Fibroblast of mammary gland (primary cell): ENCODE measurements at places on chromosomes 1 and 21.

- no peak for DNase-seq
These were observed 2.0 kb downstream of the GLUL start for GRCh38 chr1:182389619-182390047.

DNA sequence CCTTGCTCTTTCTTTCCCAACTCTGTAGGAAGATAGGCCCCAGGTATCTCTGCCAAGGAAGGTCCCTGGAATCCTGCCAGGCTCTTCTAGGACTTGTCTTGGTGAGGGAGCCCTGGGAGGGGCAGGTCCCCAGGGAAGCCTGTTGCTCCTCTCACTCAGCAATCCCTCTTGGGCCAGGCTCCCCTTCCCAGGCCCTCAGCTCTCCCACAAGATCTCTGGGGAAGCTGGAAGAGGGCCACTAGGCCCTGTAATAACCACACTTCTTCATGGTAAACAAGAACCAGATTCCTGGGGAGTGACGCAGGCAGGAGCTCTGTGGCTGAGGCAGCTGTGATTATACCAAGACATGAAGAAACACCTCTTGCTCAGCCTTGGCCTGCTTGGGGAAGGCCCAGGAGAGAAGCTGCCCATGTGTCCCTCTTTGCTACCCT, 9.9 kb upstream of the MAPKAPK2 start:
- peak; percentile 100 for DNase-seq

DNA sequence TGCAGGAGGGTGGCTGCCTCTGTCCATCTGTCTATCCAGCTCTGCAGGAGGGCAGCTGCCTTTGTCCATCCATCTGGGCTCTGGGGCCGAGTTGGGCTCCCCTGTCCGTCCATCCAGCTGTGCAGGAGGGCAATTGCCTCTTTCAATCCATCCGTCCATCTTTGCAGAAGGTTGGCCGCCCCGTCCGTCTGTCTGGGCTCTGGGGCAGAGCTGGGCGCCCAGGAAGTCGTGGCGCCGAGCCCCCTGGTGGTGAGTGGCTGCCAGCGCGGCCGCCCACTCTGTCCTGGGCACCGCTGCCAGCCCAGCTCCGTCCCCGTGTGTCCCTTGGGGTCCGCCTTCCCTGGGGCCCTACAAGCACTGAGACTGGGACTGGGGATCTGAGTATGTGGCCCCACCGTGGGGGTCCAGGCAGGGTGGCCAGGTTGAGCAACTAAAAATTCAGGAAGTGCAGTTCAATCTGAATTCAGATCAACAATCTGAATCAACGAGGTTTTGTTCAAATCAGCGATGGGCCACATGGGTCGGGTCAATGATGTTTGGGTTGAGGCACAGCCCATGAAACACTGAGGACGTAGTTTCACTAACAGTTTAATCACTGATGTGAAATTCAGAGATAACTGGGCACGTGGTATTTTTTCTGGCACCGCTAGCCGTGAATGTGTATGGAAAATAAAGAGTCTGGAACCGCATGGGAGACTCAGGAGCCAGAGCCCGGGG, 99.1 kb upstream of the ACTRT2 start:
- no peak for DNase-seq

DNA sequence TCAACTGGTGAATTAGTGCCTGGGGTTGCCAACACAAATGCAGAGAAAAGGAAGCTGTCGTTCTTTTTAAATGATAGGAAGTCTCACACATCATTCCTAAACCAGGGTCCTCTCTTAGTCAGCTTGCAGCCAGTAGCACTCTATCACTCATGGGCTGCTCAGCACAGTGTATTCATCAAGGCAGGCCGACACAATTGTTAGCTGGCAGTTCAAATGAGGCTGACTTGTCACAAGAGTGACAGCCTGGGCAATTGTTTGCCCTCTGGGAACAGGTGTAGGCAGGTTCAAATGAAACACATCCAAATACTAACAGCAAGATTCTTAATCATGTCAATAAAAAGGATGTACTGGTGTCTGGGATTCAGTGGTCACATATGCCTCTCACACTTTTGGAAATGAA, 76.9 kb downstream of the ERICH3 start:
- DNase-seq = no peak

DNA sequence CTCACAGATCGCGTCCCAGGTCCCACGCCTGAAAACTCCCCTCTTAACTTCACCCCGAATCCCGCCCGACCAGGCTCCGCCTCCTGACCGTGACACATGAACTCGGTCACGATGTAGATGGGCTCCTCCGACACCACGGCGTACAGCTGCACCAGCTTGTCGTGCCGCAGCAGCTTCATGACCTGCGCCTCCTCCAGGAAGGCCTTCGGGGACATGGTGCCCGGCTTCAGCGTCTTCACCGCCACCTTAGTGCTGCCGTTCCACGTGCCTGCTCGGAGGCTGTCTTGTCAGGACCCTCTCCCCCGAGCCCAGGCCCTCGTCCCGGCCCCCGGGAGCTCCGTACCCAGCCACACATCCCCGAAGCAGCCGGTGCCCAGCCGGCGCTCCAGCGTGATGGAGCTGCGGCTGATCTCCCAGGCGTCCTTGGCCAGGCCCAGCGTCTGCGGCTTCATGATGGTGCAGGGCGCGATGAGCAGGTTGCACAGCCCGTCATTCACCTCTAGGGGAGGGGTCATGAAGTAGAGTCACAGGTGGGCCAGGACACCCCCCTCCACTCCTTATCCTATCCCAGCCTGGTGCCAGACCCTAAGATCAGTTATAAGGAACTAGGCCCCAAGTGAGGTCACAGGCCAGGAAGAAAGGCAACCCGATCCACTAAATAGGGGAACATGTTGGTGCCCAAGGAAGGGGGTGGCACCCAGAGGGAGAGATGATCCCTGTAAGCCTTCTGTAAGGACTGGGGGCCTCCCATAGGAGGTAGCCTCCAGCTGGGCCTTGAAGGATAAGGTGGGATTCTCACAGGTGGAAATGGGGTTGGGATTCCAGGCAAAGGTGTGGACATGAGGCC, 11.6 kb upstream of the AHDC1 start:
- no peak for DNase-seq
